Fibroblast of skin of right quadriceps (primary cell): ENCODE measurements at places on chromosomes 1 and 21.
A peak's percentile ranks its signal among the peaks of the same experiment; 100 is the strongest.

- no peak for DNase-seq
These were observed 57.0 kb downstream of the NUP210L start for GRCh38 chr1:154097873-154098272.

DNA sequence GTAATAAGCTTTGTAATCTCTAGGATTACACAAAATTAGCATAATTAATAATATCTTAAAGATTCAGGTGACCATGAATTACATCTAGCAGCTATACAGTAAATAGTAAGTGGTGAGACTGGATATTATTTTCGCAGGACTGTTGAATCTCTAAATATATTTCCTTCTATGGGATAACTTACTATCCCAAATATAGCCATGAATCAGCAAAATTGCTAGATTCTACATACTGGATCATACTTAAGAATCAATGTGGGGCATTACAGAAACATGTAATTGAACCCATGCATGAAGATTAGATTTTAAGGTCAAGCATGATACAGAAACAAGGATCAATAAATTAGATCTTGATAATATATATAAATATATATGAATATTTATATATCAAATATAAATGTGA lies 1203.4 kb downstream of the BRINP3 start:
- DNase-seq, result no peak

GRCh38 chr1:32454726-32455125 lies 10.1 kb upstream of the ZBTB8B start:
- DNase-seq, result no peak

DNA sequence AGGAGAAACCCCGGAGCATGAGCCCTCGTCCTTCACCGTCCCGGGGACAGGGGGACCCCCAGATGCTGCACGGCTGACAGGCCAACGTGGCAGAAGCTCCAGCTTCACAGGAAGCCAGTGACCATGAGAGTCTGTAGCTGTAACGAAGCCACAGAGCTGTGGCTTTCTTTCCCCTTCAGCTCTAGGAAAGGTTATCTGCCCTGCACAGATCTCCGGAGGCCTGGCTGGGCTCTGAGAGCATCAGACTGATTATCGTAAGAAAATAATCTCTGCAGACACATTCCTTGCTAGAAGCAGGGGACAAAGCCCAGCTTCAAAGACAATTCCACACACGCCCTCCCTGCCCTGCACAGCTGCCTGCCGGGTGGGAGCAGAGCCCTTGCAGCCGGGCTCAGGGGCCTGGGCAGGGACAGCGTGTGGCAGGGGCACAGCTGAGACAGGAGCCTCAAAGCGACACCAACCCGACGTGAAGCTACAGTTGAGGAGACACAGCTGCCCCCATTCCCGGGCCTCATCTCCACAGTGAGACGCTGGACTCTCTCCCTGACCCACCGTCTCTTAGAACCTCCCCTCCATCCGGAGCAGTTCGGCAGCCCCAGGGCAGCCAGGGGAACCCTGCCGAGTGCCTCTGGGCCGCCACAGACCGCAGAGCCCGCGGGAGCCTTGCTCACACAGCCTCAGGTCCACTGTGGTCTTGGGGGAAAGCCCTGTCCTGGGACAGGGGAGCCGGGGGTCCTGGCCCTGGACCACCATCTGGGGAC lies 30.6 kb downstream of the POFUT2 start:
- DNase-seq, result no peak

GRCh38 chr1:7896994-7897393 lies 43.6 kb downstream of the TNFRSF9 start:
- no peak for DNase-seq

GRCh38 chr1:100950337-100950736 lies 54.4 kb downstream of the SLC30A7 start:
- no peak for DNase-seq

- no peak for DNase-seq
These were observed 3.6 kb upstream of the PLEKHG5 start for GRCh38 chr1:6495041-6495441.

DNA sequence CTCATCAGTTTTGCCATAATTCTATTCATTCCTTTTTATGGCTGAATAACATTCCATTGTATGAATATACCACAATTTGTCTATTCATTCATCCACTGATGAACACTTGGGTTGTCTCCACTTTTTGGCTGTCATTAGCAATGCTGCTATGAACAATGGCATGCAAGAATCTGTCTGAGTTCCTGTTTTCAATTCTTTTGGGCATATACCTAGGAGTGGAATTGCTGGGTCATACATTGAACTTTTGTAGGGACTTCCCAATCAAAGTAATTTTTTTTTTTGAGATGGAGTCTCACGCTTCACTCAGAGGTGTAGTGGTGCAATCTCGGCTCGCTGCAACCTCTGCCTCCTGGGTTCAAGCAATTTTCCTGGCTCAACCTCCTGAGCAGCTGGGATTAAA lies 34.9 kb downstream of the AADACL4 start:
- no peak for DNase-seq

DNA sequence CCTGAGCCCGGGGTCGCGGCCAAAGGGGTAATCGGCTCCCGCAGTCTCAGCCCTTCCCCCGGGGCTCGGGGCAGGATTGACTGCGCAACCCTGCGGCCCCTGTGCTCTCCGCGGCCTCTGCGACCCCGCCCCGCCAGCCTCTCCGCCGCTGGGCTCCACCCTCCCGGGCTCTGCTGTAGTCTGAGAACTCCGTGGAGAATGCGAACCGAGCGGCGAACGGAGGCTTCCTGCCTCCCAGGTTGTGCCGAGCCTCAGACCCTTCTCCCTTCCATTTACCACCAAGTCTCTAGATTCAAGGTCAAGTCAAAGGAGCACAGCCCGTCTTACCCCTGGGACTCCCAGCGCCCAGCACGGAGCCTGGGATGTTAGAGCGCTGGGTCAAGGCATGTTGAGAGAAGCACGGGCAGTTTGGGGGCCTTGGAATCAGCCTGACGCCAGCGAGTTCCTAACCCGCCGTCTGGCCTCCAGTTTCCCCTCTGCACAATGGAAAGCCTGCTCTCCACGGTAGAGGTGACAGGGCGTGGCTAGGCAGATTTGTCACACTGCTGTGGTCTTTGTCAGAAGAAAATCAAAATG lies 3.0 kb downstream of the ATP2B4 start:
- no peak for DNase-seq

DNA sequence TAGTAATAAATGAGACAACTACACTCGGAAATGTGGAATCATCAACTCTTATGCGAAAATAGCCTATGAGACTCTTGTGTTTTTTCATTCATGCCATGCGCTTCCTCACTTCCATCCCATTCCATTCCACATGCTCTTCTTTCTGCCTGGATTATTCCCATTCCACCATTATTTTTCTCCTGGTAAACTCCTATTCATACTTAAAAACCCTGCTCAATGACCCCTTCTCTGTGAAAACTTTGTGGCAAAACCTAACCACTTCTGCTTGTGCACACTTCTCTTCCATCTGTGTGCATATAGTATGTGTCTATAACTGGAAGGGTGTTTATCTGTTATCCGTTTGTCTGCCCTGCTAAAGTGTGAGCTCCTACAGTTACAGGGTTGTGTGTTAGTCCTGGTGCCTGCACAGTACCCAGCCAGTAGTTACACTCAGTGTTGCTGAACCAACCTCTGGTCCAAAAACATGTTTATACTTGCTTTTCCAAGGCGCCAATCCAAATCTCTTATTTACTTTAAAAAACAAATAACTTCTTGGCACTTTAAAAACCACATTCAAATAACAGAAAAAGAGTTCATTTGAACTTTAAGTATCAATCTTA lies 10.7 kb downstream of the EPHX1 start:
- DNase-seq, result no peak

DNA sequence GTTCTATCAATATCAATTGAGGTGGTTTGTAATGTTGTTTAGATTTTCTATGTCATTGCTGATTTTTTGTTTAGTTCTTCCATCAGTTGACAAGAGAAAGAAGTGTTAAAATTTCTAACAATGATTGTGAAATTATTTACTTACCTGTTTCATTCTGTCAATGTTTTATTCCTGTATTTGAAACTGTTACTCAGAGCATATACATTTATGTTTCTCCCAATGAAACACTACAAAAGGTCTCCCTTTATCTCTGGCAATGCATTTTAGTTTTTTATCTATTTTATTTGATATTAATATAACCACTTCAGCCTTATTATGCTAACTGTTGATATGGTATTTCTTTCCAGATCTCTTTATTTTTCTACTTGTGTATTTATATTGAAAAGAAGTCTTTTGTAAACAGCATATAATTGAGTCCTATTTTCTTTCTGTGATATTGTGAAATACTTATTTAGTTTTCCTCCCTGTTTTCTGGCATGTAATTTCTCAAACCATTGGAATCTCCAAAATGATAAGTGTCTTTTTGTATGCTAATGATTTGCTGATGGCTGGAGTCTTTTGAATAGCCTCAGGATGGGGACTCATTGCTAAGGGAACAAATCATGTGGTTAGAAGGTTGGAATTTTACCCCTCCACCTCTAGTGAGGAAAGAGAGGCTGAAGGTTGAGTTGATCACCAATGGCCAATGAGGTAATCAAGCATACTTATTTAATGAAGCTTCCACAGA lies 122.0 kb downstream of the ADSS2 start:
- DNase-seq, result no peak

- DNase-seq, result no peak
These were observed 90.0 kb downstream of the WDR64 start for GRCh38 chr1:241742084-241742483.

DNA sequence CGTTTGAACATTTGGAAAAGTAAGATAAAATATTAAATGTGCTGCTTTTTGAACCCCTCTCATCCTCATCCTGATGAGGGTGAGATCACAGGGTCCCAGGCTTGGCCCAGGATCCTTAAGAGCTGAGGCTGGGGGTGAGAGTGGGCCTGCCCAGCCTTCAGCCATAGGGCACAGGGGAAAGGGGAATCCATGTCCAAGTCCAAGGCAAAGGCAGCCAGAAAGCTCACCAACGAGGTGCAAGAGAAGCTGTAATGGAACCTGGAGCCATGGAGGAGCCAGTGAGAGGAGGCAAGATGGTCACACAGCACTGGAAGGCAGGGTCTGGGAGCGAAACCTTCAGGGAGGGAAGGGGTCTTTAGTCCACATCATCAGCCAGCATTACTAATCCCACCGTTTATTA lies 191.9 kb downstream of the RRAGC start:
- DNase-seq, result no peak

DNA sequence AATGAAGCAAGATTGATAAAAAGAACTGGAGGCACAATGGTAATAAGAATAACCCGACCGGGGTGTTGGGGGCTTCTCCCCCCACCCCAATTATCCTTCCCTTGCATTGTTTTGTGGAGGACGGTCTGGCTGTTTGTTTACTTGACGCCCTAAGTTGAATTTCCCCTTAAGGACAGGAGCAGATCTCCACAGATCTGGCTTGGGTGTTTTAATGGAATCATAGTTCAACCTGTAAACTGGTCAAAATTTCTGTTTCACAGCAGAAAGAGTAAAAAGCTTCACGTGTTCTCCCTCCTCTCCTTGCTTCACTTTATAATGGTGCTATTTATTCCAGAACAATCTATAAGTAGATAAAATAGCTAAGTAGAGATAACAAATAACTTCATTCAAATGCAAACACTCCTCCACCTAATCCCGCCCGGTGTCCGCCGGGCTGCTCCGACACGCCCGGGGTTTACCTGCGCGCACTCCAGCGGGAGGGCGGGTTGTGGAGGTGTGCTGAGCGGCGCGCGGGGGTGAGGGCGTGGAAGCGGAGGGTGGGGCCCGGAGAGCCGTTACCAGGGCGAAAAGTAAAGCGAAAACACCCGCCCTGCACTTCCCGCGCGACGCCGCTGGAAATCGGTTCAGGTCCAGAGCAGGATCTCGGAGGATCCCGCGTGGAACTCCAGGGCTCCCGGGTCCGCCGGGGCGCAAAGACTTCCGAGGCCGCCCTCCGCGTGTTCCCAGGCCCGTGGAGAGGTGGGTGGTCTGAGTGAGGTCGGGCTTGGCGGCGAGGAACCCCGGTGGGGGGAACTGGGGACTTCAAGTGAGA lies 2.0 kb upstream of the ATF3 start:
- DNase-seq, result no peak

- no peak for DNase-seq
These were observed 2.4 kb downstream of the NECAP2 start for GRCh38 chr1:16442941-16443340.

DNA sequence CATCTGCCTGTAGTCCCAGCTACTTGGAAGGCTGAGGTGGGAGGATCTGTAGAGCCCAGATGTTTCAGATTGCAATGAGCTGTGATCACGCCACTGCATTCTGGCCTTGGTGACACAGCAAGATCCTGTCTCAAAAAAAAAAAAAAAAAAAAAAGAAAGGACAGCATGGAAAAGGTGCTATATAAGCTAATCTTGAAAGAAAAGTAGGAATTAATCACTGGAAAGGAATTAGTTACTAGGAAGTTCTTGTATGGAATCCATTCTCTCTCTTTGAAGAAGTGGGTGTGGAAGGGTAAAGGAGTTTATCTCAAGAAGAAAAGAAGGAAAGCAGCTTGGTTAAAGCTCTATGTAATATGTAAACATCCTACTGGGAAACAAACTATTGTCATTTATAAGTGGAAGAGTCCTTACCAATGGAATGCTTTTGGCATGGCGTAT lies 339.2 kb downstream of the DPYD start:
- peak; percentile 55 for DNase-seq

- DNase-seq, result no peak
These were observed 70.9 kb upstream of the COL6A1 start for GRCh38 chr21:45910548-45911221.

DNA sequence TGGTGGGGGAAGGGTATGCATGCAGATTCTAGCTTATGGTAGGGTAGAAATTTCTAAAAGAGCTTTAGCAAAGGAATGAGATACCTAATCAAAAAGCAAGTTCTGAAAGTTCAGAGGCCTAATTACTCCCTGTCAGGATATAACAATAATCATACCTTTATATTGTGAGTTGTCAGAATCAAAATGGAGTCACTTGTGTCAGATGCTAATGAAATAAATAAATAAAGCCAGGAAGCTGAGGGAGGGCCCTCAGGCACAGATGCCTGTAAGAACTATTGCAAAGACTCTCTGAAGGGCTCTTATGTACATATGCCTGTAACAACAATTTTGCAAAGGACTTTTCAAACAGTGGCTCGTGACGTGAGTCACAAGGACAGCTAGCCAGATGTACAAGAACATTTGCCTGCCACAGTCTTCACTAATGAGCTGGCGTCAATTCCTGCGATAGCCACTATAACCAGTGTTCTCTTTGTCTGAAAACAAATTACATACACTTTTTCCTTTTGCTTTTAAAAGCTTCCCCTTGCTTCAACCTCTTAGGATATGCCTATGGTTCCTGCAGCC lies 27.4 kb upstream of the DNASE2B start:
- DNase-seq, result peak; percentile 68
